Airway epithelial cell (primary cell): ENCODE measurements at places on chromosomes 12 and 14. TPM values are rescaled to one million over a fixed set of nuclear protein-coding genes. Genes with fewer than 3 reads are reported as not detected.

The RIPK3 gene
- 5.4 and 6.0 TPM in 2 replicates for total RNA-seq

The RNASE1 gene
- 1.1 and 1.5 TPM in 2 replicates for total RNA-seq

The KRT83 gene
- not detected in 2 replicates for total RNA-seq

The RNU4-1 gene
- under 0.01 TPM in 2 replicates for total RNA-seq
